ENCODE measurements at places on chromosomes 11 and 22. TPM values are rescaled to one million over a fixed set of nuclear protein-coding genes. Genes with fewer than 3 reads are reported as not detected.

Gene ANO1
- 7.5 TPM for polyA plus RNA-seq

Gene PKDREJ
- 0.46 TPM for polyA plus RNA-seq

Gene PHOX2A
- polyA plus RNA-seq: not detected

Gene SRPRA
- 67.9 TPM for polyA plus RNA-seq

Gene CD3E
- 0.95 TPM for polyA plus RNA-seq

Gene CHADL
- polyA plus RNA-seq: 2.2 TPM

Gene CEND1
- polyA plus RNA-seq: 0.42 TPM

Gene TPBGL
- 0.10 TPM for polyA plus RNA-seq
